Stimulated activated CD4-positive, alpha-beta T cell treated with anti-CD3 and anti-CD28 coated beads, TNF-alpha, amount 100 ng/mL, for 48 hours (primary cell): ENCODE measurements at places on chromosomes 12 and 14.

DNA sequence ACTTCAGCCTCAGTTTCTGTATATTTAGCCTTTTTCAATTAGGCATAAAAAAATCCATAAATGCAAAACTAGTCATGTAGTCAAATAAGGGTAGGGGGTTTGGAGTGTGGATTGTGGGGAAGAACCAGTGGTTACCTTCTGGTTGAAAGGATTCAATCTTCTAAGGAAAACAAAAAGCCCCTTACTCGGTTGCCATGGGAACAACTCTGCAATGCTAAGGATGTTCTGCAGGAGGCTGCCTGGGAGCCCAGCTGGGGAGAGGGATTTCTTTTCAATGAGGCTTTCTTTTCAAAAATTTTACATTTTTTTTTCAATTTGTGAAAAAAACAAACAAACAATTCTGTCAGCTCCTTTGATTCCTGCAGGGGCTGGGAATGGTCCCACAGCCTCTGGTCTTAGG, 67.2 kb downstream of the SLC8A3 start:
- DNase-seq: no peak

GRCh38 chr14:68783408-68784225, 9.2 kb downstream of the ZFP36L1 start:
- no peak for DNase-seq

DNA sequence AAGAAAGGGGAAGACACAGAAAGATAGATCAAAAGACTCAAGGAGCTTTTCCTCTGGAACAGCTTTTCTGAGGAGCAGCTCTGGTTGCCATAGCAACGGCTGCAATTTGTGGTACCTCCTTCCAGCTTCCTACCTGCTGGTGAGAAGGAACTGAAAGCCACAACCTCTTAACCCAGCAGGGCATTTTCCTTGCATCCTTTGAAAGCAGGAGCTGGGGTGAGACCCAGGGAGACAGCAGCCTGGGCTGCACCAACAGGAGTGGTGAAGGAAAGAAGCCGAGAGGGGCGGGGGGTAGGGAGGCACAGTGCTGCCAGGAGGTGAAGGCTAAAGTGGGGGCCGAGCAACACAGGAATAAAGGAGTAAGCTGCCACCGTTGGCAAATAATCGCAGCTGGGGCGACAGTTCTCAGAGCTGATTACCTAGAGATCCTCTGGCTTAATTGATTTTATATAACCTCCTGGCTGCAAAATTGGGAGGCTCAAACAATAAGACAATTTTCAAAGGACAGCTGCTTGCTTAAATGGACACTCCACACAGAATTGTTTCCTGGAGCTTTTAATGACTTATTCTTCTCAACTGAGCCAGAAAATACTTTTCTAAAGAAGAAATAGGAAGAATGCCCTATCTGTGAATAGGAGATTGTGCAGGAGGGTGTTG, 129.4 kb downstream of the RPAP3 start:
- no peak for DNase-seq

DNA sequence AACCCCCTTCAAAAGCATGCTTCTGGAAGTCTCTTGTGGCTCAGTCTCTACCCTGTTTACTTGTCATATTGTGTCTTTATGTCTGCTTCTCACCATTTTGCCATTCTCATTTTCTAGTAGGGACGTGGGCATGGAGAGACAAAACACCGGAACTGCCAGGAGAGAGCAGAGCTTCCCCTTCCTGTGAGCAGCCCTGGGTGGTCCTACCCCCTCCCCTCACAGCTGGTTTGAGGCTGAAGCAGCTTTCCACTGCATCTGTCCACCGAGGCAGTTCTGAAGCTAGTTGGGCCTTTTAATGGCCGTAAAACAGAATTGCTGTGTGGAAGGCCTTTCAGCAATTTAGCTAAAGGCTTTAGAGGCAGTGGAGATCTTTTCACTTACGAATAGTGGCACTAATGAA, 77.0 kb downstream of the PELI2 start:
- DNase-seq: no peak

DNA sequence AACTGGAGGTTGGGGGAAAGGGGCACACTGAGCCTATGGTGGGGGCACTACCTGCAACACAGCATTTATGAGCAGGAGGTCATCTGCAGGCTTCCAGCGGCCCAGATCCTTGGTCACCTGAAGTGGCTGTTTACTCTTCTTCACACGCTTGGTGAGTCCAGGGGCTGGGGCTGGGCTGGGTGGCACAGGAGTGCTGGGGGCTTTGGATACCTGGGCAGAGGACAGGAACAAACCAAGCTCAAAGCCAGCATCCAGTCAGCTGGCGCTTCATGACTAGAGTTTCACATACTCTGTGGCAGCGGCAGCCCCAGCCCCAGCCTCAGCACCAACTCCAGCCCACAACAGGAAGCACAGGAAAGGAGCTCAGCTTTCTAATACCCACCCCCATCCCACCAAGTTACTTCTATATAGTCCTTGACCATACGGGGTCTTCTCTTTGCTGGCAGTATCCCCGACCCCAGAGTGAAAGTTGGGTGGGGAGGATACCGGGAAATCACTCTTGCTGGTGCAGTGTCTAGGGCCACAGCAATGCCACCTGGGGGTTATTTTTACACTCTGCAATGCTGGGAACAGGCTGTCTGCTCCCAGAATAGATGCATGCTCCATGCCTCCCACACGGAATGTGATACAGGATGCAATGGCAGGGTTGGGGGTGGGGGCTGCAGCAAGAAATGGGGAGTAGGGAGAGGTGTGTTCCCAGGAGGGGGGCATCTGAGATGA, 3.1 kb downstream of the MCRS1 start:
- no peak for DNase-seq

DNA sequence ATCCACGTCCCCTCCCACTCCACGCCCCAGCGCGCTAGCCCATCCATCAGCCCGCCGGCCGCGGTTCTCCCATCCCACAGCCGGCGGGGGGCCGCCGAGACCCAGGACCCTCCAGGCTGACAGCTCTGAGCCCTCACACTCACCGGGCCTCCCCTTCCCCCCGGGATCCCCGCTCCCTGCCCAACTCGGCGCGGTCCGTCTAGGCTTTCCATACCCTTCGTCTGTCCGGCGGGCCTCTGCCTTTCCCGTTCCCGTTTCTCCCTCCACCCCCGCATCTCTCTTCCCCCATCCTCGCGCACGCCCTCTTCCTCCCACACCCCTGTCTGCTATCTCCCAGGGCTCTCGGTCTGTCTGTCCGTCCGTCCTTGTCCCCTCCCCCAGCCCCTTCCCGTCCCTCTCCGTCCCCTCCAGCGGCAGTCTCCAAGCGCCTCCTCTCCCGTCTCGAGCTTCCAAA, 726 bp downstream of the ZFHX2 start:
- DNase-seq: no peak

- no peak for DNase-seq
Observed at GRCh38 chr12:88472775-88473174, 107.5 kb downstream of the KITLG start.

DNA sequence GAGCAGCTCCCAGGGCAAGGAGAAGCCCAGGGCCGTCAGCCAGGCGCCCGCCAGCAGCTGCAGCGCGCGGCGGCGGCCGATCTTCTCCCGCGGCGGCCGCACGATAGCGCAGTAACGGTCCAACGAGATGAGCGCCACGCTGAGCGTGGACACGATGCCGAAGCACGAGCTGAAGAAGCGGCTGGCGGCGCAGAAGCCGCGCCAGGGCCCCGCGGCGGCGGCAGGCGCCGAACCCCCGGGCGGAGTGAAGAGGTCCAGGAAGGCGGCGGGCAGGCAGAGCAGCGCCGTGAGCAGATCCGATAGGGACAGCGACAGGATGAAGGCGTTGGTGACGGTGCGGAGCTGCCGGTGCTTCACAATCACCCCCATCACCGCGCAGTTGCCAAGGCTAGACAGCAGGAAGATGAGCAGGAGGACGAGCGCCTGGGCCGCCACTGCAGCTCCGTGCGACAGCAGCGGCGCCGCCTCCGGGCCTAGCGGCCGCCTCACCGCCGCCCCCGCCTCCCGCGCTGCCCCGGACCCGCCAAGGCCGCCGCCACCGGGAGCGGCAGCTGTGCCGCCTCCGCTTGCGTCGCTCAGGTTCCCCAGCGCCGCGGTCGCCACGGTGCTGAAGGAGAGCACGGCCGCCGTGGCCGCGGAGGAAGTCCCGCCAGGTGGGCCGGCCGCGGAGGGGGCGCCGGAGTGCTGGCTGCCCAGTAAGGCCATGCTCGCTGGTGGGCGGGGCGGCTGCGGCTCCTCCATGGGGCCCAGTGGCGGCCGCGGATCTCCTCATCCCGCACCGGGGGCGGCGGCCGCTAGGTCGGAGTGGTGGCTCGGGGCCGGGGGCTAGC, 479 bp downstream of the GPR135 start:
- DNase-seq: no peak

DNA sequence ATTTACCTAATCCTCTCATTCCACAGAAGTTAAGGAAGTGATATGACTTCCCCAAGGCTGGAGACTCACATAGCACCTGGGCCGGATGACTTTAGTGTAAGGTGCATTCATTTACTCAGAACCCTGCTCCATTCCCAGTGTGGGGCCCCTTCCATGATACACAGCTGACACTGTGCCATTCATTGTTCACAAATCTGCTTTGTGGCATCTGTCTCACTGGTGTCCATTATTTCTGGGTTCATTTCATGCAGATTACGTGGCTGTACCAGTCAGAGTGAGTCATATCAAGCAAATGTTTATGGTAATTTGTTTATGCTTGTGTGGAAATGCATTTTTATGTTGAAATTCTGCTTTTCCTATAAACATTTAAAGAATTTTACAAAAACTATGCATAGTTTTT, 5.2 kb downstream of the ANO4 start:
- no peak for DNase-seq

- no peak for DNase-seq
Observed at GRCh38 chr12:121576851-121577391, 3.9 kb downstream of the KDM2B start.

DNA sequence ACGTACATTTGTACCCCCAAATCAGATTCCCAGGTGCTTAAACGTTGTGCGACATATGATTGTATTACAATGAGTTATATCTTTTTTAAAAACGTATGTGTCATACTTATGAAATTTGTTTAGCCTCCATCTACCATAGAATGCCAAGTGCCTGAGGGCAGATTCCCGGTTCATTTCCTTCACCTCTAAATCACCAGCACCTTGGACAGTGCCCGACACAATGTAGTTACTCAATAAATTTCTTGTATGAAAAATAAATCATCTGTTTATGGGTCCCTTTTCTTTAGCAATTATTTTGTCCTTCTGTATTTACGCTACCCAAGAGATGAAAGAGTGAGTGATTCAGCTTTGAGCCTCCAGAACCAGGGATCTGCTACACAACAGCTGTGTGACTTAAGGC, 157.4 kb downstream of the TBX5 start:
- DNase-seq: no peak

GRCh38 chr12:4483885-4484823, 38.5 kb upstream of the FGF6 start:
- no peak for DNase-seq

DNA sequence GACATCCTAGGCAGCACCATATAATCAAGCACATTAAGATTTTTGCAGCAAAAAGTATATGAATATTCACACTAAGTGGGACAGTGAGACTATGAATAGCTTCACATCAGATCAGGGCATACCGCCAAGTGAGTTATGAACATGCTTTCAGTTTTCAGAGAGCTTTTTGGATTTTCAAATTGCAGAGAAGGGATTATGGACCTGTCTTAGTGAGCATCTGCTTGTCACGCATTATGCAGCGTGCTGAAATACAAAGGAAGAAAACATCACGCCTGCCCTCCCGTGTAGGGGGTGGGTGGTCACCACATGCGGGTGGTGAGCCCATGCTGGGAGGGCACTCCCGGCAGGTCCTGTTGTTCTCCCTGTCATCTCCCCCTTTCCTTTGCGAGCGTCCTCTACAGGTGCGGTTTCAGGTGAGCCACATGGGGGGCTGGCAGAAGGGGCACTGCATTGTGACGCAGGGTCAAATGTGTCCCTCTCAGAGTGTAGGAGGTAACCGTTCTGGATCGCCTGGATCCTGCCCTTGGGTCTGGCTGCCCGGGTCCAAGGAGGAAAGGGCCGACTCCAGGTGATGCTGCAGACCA, 42.6 kb downstream of the TRAF3 start:
- DNase-seq: no peak

GRCh38 chr12:97630875-97631274, 168.3 kb downstream of the RMST start:
- DNase-seq: no peak

GRCh38 chr14:47261350-47261749, 414.1 kb downstream of the MDGA2 start:
- no peak for DNase-seq

DNA sequence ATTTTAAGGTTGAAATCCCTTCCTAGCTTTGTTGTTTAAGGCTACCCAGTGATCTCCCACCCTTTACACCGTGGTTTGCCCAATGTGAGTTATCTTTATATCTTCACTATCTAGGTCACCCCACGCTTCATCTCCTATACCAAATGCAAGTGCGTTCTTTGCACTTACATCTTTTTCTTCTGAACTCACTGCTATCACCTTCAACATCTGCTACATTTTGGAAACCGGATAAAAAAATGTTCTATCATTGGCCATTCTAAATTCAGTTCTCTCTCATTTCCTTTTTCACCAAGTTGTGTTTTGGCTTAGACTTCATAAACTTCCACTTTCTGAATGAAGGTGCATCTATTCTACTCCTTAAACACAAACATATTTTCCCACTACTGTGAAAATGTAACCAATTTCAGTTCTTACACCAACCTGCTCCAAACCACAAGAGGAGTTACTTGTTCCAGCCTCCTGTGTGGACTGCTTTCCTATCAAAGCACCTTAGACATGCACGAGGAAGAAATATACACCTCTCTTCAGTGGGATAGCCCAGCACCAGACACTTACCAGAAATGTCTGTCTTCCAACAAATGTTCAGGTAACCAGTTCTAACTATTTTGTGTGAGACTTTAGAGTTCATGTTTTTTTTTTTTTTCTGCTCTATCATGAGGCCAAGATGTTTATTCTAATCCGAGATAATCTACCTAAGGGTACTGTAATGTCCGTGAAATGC, 21.9 kb downstream of the CLEC9A start:
- no peak for DNase-seq

DNA sequence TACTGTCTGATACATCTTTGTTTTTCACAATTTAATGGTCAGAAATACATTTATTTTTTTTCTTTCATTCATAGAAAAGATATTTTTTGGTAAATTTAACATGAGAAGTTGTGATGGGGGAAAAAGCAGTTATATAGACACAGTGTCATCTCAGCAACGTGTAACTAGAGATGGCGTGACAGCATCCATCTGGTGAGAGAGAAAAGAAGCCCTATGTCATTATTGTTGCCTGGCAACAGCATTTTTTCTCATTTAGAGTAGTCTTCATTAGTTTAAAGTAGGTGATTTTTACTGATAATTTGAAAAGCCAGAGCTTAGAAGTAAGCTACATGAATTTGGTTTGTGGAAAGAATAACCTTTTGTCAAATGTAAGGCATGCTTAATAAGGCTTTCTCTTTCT, 128.6 kb downstream of the ACSS3 start:
- DNase-seq: no peak

- no peak for DNase-seq
Observed at GRCh38 chr12:91395628-91396135, 213.1 kb upstream of the DCN start.

DNA sequence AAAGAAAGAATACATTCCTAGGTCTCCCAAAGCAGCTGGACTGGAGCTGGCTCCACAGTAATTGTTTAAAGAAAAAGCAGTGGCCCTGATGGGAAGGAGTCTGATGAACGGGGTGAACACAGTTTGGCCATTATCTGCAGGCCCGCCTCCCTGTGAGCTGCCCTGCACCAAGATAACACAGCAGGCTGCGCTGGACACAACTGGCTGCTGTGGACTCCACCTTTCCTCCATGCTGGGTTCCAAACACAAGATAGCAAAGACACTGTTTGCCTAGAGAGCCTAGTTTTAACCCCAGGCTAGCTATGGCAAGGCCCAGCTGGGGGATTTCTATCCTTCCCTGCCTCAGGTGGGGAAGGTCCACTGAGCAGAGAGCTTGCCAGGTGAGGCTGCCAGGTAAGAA, 34.6 kb downstream of the ZFP36L1 start:
- DNase-seq: no peak

- DNase-seq: no peak
Observed at GRCh38 chr14:94364964-94365363, 23.4 kb downstream of the SERPINA1 start.
